ENCODE measurements at places on chromosomes 5 and 9.
A peak's percentile ranks its signal among the peaks of the same experiment; 100 is the strongest.

DNA sequence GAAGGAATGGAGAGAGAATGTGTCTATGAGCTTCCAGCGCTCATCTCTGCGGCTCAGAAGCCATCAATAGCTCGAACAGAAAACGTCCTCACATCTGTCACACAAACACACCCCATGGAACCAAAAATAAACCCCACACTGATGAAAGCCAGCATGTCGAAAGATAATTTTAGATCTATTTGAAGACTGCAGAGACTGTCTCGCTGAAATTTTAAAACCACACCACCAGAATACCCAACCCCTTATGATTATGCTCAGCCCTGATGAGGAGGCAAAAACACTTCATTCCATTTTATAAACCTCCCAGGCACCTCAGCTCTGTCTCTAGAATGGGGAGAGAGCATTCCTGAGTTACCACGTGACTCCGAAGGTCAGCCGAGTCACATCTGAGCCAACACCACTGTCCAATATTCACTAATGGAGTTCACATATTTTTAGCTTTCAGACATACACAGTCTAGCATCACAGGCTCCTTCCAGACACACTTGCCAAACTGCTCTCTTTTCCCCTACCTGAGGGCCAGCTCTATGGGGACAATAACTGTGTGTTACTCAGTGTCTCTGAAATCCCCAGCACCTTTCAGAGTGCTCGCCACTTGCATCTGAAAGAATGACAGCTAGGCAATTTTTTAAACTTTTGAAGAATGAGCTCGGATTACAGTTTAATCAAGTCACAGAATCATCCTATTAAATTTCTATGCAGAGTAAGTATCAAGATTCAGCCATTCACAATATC, 63.2 kb downstream of the SERINC5 start:
- no peak for DNase-seq

GRCh38 chr5:23013395-23013998, 160.4 kb upstream of the CDH12 start:
- DNase-seq, result no peak

DNA sequence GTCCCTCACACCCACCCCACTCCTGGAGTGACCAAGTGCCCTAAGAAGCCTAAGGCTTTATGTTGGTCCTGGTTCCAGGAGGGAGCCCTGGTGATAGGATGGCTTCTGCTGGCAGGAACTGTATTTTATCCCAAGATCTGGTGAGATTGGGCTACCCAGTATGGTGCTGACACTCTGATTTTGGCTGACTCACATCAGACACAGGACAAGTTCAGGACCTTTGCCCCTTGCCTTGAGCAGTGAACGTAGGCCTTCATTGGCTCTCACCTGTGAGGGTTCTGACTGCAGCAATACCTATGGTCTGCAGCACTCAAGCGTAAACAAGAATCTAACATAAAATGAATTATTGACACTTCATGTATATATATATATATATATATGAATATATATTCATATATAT, 25.0 kb downstream of the BHMT start:
- DNase-seq, result no peak

GRCh38 chr5:135873831-135874230, 21.8 kb downstream of the IL9 start:
- no peak for DNase-seq

DNA sequence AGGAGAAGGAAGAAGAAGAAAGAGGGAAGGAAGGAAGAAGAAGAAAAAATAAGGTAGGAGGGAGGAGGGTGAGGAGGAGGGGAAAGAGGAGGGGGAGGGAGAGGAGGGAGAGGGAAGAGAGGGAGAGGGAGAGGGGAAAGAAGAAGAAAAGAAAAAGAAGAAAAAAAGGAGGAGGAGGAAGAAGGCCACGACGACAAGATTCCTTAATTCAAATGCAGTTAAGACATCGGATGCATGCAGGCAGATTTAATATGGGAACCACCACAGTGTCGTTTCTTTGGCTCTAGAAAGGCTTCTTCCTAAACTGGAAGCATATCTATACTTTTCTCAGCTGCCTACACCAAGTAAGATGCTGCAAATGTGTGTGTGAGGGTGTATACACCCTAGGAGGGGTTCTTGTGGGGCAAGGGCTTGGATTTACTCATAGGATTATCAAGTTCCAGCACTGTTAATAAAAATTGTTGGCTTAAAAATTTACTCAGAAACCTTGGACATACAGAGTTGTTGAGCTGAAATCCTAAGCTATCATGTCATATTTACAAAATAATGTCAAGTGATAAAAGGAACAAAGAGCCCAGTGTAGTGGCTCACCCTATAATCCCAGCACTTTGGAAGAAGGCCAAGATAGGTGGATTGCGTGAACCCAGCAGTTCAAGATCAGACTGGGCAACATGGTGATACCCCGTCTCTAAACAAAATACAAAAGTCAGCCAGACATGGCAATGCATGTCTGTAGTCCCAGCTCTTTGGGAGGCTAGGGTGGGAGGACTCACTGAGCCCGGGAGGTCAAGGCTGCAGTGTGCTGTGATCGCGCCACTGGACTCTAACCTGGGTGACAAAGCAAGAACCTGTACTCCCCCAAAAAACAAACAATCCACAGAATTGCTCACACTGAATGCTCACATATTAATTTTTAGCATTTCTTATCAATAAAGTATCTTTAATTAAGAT, 108.5 kb downstream of the UBAP2 start:
- no peak for DNase-seq

- no peak for DNase-seq
These were observed 2.0 kb upstream of the MPDZ start for GRCh38 chr9:13281356-13282016.

GRCh38 chr9:95273369-95274022, 44.0 kb downstream of the FANCC start:
- no peak for DNase-seq

DNA sequence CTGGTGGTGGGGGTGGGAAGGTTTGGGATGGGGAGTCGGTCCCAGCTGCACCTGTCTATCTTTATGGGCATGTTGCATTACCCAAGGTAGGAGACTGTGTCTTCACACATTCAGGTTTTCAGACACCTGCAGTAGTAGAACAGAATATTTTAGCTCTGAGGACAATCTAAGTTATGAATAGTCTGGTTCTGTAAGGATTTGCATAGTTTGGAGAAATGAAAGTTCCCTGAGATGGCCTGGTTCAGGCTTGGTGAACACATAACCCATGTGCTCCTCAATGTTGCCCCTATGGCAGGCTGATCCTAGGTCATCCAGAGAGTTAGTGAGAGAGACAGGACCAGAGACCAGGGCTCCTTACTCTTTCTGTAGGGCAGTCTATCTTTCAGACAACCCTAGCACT, 20.7 kb downstream of the TNFSF8 start:
- DNase-seq, result no peak

DNA sequence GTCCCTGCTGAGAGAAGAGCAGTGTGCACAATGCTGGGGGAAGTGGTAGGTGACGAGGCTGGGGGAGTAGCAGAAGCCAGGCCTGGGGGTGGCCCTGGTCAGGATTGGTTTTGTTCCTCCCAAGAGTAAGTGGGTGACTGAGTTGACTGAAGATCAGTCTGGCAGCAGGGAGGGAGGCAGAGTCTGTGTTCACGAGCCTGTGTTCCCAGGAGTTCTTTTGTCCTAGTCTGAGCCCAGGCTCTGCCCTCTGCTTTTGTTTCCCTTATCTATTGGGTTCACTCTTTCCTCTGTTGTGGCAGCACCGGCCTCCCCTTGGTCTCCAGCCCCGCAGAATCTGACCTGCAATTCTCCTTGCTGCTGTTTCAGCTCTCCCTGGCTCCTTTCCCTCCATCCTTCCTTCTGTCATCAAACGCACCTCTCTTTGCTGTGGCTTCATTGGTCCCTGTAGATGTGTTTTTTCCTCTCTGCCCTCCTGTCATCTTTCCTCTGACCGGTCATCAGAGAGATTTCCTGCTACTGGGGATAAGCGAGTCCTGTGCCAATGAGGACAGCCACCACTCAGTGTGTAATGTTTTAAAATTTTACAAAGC, 607.4 kb downstream of the KIF4B start:
- no peak for DNase-seq

GRCh38 chr9:12696931-12697622, 3.9 kb downstream of the TYRP1 start:
- no peak for DNase-seq

DNA sequence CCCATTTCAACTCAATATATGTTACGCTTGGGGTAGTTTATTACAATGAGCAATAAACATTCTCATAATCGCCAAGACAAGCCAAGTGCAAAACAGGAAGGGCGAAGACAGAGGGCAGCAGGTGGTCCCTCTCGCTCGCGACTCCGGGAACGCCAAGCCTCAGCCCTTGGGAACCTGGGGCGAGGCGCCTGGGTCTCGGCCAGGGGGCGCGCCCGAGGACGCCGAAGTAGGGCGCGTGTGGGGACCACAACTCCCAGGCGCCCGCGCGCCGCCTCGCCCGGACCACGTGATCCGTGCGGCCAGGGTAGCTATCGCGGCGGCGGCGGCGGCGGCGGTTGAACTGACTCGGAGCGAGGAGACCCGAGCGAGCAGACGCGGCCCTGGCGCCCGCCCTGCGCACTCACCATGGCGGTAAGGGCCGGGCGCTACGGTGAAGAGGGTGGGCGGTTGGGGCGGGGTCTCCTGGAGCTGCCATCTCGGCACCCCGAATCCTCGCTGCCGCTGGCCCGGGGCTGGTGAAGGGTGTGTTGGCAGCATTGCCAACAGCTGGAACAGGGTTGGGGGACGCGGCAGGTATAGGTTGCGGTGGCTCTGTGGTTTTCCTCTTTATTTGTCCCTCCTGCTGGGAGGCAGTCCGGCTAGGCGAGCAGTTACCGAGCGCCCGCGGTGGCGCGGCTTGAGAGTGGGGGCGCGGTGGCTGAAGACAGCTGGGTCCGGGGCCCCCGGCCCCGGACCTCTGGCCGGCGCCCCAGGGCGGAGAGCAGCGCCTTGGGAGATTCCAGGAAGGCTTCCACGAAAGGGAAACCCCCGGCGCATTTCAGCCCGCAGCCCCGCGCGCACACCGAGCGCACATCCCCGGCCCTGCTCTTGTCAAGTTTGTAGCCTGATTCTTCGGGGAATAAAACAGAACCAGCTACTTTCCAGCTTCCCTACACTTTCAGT, at the start of gene SLC31A2:
Gene SLC31A2, plus strand, starts transcription at position 338 of the 942 bp plus-strand sequence. Its CDS starts 68 bp downstream, at position 406.
- DNase-seq, result peak; percentile 84

- DNase-seq, result no peak
These were observed 11.4 kb downstream of the CHD1 start for GRCh38 chr5:98917433-98917832.

GRCh38 chr5:53008751-53009150, 19.6 kb downstream of the ITGA2 start:
- peak; percentile 9 for DNase-seq

DNA sequence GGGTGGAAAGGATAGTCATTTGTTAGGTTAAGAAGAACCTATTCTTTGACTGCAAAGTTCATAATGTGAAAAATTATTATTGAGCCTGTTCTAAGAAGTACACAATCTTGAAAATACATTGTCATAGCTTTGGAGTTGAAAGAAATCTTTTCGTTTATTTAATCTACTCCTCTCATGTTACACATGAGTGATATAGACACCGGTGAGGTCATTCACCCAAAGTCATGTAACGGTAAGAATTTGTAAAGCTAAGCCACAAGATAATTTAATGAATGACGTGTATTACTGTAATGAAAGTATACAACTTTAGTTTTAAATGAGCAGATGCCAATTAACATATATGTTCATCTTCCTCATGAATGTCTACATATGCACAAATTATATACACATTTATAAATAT, 284.1 kb upstream of the PDE4D start:
- no peak for DNase-seq

DNA sequence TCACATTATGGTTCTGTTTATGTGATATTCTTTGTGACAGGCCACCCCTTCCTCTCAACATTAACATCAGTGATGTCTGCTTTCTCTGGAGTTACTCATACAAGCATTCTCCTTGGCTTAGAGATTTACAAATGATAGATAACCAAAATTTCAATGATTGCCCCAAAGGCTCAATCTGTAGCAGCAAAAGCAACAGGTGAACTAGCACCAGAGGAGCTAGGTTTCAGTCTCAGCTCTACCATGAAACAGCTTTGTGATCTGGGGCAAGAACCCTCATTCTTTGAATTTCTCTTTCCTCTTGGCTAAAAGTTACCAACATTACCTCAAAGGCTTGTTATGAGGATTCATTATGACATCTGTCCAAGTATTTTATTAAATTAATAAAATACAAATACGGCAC, 120.5 kb downstream of the PPP2R2B start:
- DNase-seq, result no peak

GRCh38 chr9:70485273-70485858, 70.9 kb upstream of the KLF9 start:
- DNase-seq, result no peak

- DNase-seq, result no peak
These were observed 424 bp upstream of the MARCOL start for GRCh38 chr5:148237785-148238417.

DNA sequence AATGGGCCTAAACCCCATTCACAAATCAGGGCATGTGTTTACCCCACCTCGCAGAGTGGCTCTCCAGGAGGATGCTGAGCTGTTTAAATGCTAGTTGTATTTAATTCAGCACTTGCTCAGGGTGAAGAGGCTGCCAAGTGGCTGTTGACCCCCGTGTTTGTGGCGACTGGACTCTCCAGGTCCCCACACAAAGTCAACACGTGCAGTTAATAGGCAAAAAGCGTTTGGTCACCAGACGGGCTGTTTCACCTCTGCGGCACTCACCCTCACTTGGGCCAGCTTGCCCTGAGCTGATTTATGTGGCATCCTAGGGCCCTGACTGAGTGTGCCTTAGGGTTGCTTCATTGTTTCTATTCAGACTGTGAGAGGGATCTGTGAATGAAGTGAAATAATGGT, 152.3 kb downstream of the GAS1 start:
- no peak for DNase-seq

- DNase-seq, result peak; percentile 57
These were observed 20.0 kb downstream of the ERAP2 start for GRCh38 chr5:96896276-96896675.

- no peak for DNase-seq
These were observed 279.0 kb upstream of the TLE4 start for GRCh38 chr9:79292731-79293280.

GRCh38 chr5:128905568-128906110, 59.6 kb upstream of the SLC27A6 start:
- DNase-seq, result peak; percentile 3

GRCh38 chr5:131983244-131983771, 28.1 kb downstream of the ACSL6 start:
- DNase-seq, result no peak

DNA sequence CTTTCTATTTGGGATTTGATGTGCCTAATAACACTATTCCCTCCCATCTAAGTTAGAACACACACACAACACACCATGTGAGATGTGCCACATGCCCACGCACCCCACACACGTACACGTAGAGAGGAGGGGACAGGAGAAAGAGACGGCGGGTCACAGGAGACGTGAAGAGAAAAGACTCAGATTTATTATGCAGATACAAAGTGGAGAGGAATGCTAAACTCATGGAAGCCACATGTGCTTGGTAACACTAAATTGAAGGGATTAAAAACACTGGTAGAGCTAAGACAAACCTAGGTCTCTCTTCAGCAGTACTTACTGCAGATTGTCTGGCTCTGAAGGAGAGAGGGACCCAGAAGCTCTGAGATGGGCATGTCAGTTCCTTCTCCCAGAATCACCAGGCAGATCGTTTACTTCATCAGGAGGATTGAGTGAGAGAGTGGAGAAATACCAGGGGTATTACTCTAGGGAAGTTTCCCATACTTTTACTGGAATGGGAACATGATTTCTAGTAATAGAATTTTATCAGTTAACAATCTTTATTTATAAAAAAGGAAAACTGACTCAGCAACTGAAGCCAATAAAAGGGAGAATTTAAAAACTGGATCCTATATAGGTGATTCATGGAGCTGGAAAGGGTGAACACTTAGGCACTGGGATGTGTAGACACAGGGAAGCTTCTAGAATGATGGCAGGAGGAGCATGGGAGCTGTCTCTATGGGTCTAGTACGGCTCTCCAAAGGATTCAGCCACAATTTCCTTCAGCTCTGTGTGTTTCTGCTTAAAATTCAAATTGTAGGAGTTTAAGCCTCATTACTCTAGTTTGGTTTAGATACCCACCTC, 139.4 kb downstream of the MACIR start:
- DNase-seq, result no peak
